CD8-positive, alpha-beta memory T cell (primary cell): ENCODE measurements at places on chromosomes 12 and 14. TPM values are rescaled to one million over a fixed set of nuclear protein-coding genes. Genes with fewer than 3 reads are reported as not detected.

DNA sequence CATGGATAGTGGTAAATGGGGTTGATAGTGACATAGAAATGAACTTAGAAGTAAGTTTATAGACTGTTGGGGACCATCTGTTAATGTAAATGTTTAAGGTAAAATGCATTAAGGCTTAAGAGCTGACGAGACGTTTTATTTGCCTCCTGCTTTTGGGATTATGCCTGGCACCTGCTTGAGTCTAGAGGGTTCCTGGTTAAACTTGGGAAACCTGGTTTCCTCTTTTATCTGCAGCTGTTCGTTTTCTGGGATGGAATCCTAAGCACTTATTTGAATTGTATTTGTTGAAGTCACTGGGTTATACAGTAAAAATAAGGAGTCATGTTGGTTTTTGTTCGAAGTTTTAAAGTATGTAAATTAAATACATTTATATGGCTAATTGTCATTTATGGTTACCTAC is 914.7 kb downstream of the NRXN3 start:
- no peak for DNase-seq

The KRT71 gene
- total RNA-seq: not detected

- no peak for DNase-seq
These were observed 76.6 kb downstream of the RIN3 start for GRCh38 chr14:92590176-92590575.

DNA sequence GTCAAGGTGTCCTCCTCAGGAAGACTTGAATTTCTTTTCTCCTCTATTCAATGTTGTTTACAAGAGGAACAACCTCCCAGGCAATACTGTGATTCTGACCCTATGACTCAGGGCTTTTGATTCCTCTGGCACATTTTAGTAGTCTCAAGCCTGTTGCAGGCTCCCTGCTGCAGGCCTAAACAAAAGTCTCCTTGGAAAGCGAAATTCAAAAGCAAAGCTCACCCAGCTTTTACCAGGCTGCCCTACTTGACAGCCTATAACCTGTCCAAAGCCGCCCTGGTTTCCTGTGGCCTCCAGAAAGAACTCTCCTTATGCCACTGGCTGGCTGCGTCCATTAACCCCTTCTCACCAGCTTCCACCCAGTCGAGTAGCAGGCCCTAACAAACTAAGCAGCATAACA is 11.6 kb downstream of the FGD6 start:
- no peak for DNase-seq

The ERBB3 gene
- total RNA-seq: 1.9 TPM

DNA sequence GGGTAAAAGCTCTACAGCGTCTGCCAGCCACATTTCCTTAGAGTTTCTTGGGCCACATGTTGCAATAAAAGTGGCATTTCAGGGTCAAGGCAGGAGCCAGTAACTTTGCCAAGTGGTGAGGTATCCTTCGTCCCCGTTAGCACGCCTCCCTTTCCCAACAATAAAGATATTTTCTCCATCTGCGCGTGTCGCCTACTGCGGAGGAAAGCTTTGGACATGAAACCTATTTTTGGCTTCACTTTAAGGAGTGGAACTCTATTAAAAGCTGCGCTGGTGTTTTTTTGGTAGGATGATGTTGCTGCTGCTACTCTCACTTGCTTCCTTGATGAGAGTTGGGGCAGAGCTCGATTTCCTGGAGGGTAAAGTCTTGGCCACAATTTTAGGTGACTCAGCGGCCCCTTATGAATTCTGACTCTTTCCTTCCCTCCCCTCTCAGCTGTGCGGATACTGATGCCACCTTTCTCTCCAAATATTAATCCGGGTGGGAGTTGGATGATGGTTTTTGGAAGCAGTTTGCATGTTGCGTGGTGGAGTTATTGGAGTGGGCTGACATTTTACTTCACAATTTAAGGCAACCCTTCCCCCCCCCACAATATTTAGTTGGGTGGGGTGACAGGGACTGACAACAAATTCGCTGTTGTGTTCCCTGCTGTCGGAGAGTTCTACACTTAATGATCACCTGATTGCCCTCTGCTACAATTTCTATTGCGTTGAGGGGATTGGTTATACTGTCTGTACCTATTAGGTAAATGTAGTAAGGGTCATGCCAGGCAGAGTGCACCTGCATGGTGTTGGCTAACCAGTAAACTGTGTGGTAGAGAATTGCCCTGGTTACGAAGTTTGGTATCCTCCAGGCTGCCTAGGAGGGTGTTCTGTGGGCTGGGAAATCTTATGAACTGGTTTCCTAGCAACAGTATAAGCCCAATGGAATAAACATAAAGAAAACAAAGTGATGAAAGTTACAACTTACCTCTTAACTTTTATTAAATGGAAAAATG is 1.1 kb downstream of the CCDC91 start:
- DNase-seq: peak; percentile 8

GRCh38 chr12:32508626-32509025 is 109.3 kb downstream of the FGD4 start:
- DNase-seq: no peak

The VRTN gene
- not detected for total RNA-seq

GRCh38 chr14:22884738-22885523 is 1.9 kb downstream of the REM2 start:
- DNase-seq: no peak

DNA sequence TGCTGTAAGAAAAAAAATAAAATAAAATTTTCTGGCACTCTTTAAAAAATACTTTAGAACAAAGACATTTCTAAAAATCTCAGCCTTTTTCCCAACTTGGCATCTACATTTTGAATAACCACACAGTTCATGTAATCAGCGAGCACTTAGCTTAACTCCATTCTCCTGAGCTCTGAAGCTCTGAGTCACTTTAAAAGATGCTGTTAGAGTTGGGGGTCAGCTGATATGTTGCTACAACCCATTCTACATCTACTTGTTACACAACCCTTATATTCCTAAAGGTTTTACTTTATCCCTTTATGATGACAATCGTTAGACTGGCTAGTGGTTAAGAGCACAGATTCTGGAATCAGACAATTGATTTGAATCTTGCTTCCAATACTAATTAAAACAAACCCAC is 48.3 kb downstream of the SLC41A2 start:
- DNase-seq: no peak

DNA sequence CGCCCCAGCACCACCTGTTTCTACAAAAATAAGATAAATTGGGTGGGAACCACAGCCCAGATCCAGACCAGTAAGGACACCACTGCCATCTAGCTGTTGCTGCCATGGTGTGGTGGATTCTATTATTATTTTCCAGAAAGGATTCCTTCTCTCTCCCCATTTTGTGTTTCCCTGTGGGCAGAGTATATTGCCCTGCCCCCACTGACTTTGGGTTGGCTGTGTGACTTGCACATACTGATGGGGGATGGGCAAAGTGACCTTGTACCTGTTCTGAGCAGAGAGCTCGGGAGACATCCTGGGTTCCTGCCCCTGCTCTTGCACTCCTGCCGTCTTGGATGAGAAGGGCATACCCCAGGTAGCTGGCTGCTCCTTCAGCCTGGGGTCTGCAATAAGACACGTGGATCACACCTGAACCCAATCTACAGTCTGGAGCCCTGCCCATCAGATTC is 24.3 kb downstream of the MOAP1 start:
- DNase-seq: no peak

- no peak for DNase-seq
These were observed 7.0 kb downstream of the CISTR start for GRCh38 chr12:53744751-53745150.

DNA sequence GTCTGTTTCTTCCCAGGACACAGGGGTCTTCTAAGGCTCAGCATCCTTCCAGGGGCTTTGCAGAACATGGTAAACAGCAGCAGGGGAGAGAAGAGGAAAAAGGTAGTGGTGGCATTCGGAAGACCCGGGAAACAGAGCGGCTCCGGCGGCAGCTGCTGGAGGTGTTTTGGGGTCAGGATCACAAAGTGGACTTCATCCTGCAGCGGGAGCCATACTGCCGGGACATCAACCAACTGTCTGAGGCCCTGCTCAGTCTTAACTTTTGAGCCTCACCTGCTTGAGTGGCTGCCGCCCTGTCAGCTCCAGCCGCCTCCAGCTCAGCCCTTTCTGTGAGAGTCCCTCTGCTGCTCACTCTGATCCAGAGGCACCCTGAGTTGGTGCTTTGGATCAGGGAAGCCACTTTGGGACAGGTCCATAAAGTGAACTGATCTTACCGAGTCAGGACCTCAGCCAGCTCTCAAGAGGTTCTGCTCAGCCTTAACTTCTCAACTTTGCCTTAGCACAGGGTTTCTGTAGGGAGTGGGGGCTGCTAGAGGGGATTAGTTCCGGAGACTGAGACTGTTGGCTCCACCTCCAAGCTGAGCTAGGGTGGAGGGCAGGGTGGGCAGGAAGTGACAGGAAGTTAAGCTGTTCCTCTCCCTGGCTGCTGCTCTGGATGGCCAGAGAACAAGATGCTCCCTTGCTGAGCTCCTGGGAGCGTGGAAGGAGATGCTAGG is 5.4 kb downstream of the SDR39U1 start:
- no peak for DNase-seq

- no peak for DNase-seq
These were observed 954.8 kb upstream of the SEL1L start for GRCh38 chr14:82488473-82488872.

The RTL1 gene
- not detected for total RNA-seq

- no peak for DNase-seq
These were observed 209.9 kb upstream of the HMGA2 start for GRCh38 chr12:65614259-65614889.

The ADCY4 gene
- 0.84 TPM for total RNA-seq

DNA sequence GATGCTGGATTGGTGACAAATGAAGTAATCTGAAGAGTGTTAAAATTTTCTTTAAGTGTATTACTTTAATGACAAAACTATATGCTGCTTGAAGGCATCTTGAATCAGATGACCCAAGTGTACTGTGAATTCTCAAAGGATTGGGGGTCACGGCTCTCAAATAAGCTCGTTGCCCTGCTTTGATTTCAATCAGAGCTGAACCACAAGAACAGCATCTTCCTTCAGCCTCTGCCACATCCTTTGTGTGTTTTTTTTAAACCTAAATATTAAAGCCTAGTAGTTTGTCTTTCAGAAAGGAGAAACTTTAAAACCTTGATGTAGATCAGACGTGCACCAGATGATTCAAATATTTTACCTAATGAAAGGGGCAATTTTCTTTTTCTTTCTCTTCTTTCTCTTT is 11.7 kb downstream of the ELK3 start:
- DNase-seq: peak; percentile 56

DNA sequence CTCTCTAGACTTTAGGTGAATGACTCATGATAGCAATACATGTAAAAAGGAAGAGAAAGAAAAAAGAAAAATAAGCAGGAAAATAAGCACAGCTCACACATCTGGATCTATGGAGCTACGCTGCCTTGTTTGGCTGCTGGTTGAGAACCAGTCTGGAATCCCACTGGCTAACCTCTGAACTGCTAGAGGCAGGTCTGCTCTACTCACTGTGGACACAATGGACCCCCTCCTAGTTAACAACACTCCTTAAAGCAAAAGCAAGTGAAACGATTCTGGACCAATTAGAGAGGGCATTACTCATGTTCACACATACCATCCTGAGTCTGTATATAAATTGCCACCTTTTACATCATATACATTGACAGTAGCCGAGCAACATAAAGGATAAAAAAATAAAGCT is 383.2 kb upstream of the FLRT2 start:
- DNase-seq: no peak

DNA sequence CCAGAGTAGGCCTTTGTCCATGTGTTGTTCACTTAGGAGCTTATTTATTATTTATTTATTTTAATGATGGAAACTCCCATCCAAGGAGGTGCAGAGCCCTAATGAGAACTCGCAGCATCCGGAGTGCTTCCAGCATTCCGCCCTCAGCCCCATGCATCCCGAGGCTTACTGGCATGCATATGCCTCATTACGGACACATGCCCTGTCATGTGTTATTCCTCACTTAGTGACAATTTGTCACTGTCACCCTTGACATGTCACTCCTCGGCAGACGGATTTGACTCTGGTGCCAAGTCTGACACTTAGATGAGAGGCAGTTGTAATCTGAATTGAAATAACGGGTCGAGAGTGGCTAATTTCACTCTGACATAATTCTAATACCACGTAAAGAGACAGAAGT is 132.8 kb downstream of the VRK1 start:
- no peak for DNase-seq

DNA sequence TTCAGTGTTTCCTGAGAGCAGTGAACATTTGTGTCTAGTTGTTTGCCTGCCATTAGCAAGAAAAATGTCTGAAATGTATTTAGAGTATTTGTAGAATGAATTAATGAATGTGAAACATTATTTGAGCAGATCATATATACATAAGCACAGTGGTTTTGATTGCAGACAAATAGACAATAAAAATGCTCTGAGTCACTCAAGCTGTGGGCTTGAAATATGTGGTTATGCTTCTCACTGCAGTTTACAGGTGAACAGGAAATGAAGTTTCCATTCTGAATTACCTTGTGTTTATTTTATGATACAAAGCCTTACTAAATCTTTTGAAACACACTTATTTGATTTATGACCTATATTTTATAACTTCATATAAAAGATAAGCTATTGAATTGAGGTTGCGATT is 827.7 kb downstream of the TMTC2 start:
- no peak for DNase-seq

GRCh38 chr14:54529811-54530210 is 20.1 kb downstream of the CGRRF1 start:
- DNase-seq: no peak

DNA sequence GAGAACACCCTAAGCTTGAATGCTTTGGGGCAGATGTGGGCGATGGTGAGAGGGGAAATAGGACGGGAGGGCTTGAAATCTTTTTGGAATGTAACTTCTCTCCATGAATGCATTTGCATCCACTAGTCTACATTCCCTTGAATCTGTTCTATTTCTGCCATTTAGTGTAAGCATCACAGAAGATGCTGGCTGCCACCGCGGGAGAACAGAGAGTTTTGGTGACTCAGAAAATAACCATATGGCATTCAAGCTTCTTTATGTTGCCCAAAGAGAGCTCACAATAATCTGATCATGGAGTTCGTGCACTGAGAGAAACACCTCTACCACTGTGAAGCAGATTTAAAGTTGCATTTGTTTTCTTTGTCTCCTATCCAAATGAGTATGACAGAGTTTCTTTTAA is 52.6 kb upstream of the OTX2 start:
- DNase-seq: no peak

DNA sequence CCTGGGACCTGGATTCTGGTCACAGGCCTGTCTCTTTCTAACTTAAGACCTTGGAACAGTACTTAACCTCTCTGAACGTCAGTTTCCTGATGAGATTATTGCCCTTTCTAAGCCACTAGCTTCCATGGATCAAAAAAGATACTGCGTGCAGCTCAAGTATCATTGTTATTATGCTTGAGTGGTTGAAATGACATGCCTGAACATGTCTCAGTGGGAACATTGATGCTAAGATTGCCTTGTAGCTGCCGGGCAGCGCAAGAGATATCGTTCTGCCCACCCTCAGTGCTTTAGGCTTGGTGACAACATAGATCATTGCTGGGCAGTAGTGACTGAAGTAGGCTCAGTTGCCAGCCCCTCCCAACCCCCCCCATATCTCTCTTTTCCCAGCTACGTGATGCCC is 131.9 kb downstream of the SMOC1 start:
- DNase-seq: no peak

- DNase-seq: no peak
These were observed 101.8 kb upstream of the EGLN3 start for GRCh38 chr14:34052658-34053014.

The SLC7A8 gene
- total RNA-seq: 1.4 TPM
